Upper lobe of left lung (tissue), 6 donors: ENCODE measurements at places on chromosomes 5 and 9.
A peak's percentile ranks its signal among the peaks of the same experiment; 100 is the strongest.

DNA sequence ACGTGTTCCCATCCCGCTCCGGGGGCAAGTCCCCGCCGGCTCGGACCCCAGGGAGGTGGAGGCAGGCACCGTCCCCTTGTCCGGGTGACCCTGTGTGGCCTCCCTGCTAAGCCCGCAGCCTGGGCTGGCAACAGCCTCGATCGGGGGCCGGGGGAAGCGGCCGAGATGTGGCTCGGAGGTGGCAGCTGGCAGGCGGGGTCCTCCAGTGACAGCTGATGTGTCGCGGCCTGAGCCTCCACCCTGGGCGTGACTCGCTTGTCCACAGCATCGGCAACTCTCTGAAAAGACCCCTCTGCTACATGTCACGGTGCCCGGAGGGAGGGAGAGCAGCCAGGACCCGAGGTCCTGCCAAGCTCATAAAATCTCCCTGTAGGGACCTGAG is 124.8 kb upstream of the IRX4 start:
- H3K4me3 ChIP-seq: no peak overlapping the region
- DNase-seq: peak; percentile 82
- H3K4me1 ChIP-seq: no peaks in the 10 kb centered on the region
- H3K36me3 ChIP-seq: no peaks in the 10 kb centered on the region
- no peak overlapping the region for H3K27ac ChIP-seq

DNA sequence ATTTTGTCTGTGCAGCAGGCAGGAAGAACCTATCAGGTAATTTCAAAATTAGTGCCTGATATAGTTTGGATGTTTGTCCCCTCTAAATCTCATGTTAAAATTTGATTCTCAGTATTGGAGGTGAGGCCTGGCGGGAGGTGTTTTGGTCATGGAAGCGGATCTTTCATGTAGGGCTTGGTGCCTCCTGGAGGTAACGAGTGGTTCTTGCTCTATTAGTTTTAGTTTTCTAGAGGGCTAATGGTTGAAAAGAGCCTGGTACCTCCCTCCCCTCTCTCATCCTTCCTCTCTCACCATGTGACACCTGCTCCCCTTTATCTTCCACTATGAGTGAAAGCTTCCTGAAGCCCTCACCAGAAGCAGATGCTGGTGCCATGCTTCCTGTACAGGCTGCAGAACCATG is 106.3 kb downstream of the DRD1 start:
- no peaks in the 10 kb centered on the region for H3K27me3 ChIP-seq
- H3K36me3 ChIP-seq: no peaks in the 10 kb centered on the region
- no peak overlapping the region for H3K4me3 ChIP-seq
- H3K27ac ChIP-seq: no peak overlapping the region

- H3K27ac ChIP-seq: no peak overlapping the region
- H3K27me3 ChIP-seq: no peaks in the 10 kb centered on the region
- no peaks in the 10 kb centered on the region for H3K36me3 ChIP-seq
- peaks cover 23% of the 10 kb centered on the region for H3K4me1 ChIP-seq
- no peak for DNase-seq
- H3K4me3 ChIP-seq: no peak overlapping the region
These were observed 22.4 kb downstream of the TRIO start for GRCh38 chr5:14165375-14166106.

- no peak overlapping the region for H3K27ac ChIP-seq
- H3K27me3 ChIP-seq: no peaks in the 10 kb centered on the region
- no peak overlapping the region for H3K4me3 ChIP-seq
- H3K4me1 ChIP-seq: peaks cover 4% of the 10 kb centered on the region
- H3K36me3 ChIP-seq: no peaks in the 10 kb centered on the region
These were observed 50.5 kb upstream of the TNFSF15 start for GRCh38 chr9:114856215-114856941.

DNA sequence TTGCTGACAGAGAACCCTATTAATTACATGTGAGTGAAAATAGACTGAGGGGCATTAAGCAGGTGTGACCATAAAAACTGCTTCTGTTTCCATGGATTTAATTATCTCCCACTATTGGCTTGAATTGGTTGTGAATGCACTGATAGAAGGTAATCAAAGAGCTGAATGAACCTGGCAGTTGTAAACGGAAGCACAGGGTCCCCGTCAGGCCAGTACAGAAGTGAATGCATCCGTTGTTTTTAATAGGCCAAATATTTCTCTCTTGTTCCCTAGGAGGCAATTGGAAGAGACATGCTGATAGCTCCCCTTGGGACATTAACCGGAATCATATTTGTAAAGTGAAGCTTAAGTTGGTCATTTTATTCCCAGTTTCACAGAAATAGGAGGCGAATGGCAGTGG is 147.0 kb downstream of the CAVIN4 start:
- H3K27ac ChIP-seq: no peak overlapping the region
- no peak for DNase-seq
- H3K4me3 ChIP-seq: no peak overlapping the region
- H3K4me1 ChIP-seq: no peaks in the 10 kb centered on the region
- no peaks in the 10 kb centered on the region for H3K36me3 ChIP-seq

- no peak for DNase-seq
- no peaks in the 10 kb centered on the region for H3K4me1 ChIP-seq
- no peak overlapping the region for H3K4me3 ChIP-seq
These were observed 77.0 kb upstream of the COL5A1 start for GRCh38 chr9:134564431-134565170.

DNA sequence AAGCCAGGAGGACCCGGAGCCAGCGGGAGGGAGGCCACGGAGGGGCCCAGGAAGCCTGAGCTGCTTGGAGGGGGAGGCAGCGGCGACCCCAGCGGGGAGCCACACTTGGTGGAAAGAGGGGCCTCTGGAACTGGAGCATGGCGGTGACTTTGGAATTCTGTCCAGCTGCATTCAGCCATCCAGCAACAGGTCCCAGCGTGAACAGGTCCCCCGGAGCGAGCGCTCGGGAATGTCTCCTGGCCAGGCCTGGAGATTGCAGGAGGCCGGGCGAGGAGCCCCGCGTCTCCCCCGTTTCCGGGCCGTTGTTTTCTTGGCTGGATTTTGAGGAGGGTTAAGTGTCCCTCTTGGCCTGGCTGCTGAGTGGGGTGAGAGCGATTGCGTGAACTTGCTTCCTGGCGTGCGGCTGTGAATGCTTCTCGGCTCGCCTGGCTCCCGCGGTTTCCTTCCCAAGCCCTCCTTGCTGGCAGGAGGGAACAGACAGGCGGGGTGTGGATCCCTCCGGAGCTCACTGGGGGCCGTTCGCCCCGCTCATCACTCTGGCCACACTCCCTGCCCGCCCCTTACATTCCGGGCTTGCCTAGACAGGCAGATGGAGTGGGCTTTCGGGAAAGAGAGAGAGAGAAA is 125.3 kb upstream of the IRX4 start:
- no peak overlapping the region for H3K4me3 ChIP-seq
- H3K27me3 ChIP-seq: no peaks in the 10 kb centered on the region
- peak; percentile 81 for DNase-seq

DNA sequence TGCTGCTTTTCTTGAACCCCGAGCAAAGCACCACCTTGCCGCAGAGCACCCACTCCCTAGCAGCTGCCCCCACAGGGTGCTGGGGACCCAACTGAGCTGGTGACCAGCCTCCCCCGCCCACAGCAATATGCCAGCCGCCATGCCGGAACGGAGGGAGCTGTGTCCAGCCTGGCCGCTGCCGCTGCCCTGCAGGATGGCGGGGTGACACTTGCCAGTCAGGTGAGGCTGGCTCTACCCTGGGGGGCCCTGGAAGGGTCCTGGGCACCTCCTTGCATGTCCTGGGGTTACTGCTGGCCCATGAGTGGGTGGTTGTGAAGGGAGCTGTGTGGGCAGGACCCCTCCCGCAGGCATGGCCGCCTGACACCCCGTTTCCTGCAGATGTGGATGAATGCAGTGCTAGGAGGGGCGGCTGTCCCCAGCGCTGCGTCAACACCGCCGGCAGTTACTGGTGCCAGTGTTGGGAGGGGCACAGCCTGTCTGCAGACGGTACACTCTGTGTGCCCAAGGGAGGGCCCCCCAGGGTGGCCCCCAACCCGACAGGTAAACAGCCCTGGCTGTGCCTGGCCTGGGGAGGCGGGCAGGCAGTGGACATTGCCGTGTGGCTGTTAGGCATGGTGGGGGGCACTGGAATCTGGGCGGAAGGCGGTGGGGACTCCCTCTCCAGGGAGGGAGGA is 7.2 kb downstream of the EGFL7 start:
- peaks cover 40% of the 10 kb centered on the region for H3K4me1 ChIP-seq
- peaks cover 45% of the 10 kb centered on the region for H3K36me3 ChIP-seq

- H3K4me3 ChIP-seq: no peak overlapping the region
- H3K27me3 ChIP-seq: no peaks in the 10 kb centered on the region
These were observed 125.3 kb upstream of the SLC25A48 start for GRCh38 chr5:135709208-135709575.

GRCh38 chr5:27472000-27472763 is 433.8 kb upstream of the CDH9 start:
- H3K27me3 ChIP-seq: no peaks in the 10 kb centered on the region
- no peaks in the 10 kb centered on the region for H3K4me1 ChIP-seq
- no peak for DNase-seq
- no peaks in the 10 kb centered on the region for H3K36me3 ChIP-seq
- H3K27ac ChIP-seq: no peak overlapping the region
- H3K4me3 ChIP-seq: no peak overlapping the region

GRCh38 chr5:143376911-143377813 is 26.3 kb downstream of the NR3C1 start:
- no peaks in the 10 kb centered on the region for H3K36me3 ChIP-seq
- H3K4me1 ChIP-seq: peaks cover 9% of the 10 kb centered on the region
- no peak overlapping the region for H3K27ac ChIP-seq

- no peaks in the 10 kb centered on the region for H3K4me1 ChIP-seq
- DNase-seq: no peak
- H3K4me3 ChIP-seq: no peak overlapping the region
- no peaks in the 10 kb centered on the region for H3K27me3 ChIP-seq
- no peak overlapping the region for H3K27ac ChIP-seq
- H3K36me3 ChIP-seq: no peaks in the 10 kb centered on the region
These were observed 164.2 kb upstream of the TARS1 start for GRCh38 chr5:33276628-33276950.

DNA sequence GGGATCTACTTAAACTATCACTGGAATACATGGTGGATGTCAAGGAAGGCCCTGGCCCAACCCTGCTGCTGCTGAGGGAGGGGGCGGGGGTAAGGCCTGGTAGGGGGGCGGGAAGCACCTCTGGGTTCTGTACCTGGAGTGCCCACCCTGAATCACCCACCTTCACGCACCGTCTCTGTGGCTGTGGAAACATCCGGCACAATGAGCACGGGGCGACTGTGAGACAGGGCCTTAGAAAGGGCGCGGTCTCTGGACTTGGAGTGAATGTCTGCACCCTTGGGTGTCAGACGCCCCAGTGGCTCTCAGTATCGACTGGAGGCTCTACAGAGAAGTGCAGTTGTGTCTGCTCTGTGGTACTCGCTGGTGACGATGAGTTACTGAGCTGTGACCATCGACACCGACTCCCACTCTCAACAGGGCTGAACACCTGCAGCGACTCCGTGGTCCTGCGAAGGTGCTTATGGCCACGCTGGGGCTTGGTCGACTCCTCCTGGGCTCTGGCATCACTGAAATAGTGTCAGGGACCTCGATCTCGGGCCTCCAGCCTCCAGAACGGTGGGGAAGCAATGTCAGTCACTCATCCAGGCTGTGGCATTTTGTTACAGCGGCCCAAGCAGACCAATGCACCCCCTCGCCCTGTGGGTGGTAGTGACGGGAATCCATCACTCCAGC is 25.5 kb upstream of the SLC6A19 start:
- no peak overlapping the region for H3K27ac ChIP-seq
- DNase-seq: peak; percentile 23
- peaks cover 8% of the 10 kb centered on the region for H3K4me1 ChIP-seq
- no peaks in the 10 kb centered on the region for H3K36me3 ChIP-seq
- H3K27me3 ChIP-seq: no peaks in the 10 kb centered on the region
- H3K4me3 ChIP-seq: no peak overlapping the region

DNA sequence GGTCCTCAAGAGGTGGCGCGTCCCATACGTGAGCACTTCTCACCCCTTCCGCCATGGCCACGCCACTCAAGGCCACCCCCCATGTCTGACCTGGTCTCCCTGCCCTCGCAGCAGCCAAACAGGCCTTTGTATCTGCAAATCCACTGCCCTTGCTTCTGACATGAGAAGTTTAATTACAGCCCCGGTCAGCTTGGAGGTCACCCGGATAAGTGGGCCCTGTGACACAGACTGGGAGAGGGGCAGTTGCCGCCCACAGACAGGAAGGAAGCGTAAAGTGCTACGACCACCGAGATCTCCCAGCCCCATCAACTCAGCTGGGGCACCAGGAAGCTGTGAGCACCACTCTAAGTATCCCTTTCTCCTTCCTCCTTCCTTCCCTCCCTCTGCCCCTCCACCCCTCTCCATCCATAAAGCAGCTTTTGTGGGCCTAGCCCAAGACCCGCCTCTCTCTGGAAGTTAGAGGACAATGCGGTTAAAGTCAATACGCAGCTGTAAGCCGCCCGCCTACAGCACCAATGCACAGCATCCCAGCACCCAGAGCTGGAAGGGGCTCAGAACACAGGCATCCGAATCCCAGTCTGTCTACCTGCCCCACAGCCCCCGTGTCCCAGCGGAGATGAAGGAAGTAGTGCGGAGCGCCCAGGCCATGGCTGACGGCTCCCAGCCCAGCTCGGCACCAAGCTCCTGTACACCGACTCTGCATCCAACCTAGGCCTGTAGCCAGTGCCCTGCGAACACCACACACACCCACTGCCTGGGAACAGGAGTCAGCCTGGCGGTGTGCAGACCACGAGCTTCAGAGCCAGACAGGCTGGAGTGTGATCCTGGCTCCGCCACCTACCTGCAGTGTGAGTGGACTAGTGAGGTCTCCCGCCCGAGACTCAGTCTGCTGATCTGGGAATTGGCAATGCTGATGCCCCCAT is 44.8 kb upstream of the RNF130 start:
- DNase-seq: peak; percentile 63
- H3K4me3 ChIP-seq: no peak overlapping the region
- H3K27me3 ChIP-seq: no peaks in the 10 kb centered on the region
- no peaks in the 10 kb centered on the region for H3K4me1 ChIP-seq
- no peak overlapping the region for H3K27ac ChIP-seq

GRCh38 chr5:32312197-32312594 is 543 bp downstream of the MTMR12 start:
- peak overlapping the region; percentile 94 for H3K27ac ChIP-seq
- peak overlapping the region; percentile 82 for H3K4me3 ChIP-seq
- H3K27me3 ChIP-seq: no peaks in the 10 kb centered on the region

- H3K27ac ChIP-seq: no peak overlapping the region
- no peak overlapping the region for H3K4me3 ChIP-seq
- H3K27me3 ChIP-seq: no peaks in the 10 kb centered on the region
These were observed 274.5 kb downstream of the PLK2 start for GRCh38 chr5:58185397-58185796.

DNA sequence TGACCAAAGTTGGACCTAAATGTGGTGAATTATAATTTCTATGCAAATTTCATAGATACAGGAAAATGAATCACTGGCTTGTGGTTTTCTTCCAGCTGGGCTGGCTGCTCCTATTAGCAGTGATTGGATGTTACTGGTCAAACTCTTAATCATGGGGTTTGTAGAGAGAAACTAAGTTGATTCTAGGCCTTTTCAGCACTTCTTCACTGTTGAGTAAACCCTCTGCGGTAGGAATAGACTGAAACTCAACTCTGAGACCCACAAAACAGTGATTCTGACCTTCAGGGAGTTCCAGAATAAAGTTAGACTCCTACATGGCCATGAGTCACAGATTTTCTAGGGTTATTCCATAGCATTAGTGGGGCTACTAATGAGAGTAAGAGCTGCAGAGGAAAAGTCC is 47.9 kb upstream of the FKTN start:
- H3K27me3 ChIP-seq: no peaks in the 10 kb centered on the region
- no peak overlapping the region for H3K27ac ChIP-seq
- no peak overlapping the region for H3K4me3 ChIP-seq
- no peak for DNase-seq
- H3K36me3 ChIP-seq: peaks cover 5% of the 10 kb centered on the region
